ENCODE measurements at places on chromosomes 13 and 19.

DNA sequence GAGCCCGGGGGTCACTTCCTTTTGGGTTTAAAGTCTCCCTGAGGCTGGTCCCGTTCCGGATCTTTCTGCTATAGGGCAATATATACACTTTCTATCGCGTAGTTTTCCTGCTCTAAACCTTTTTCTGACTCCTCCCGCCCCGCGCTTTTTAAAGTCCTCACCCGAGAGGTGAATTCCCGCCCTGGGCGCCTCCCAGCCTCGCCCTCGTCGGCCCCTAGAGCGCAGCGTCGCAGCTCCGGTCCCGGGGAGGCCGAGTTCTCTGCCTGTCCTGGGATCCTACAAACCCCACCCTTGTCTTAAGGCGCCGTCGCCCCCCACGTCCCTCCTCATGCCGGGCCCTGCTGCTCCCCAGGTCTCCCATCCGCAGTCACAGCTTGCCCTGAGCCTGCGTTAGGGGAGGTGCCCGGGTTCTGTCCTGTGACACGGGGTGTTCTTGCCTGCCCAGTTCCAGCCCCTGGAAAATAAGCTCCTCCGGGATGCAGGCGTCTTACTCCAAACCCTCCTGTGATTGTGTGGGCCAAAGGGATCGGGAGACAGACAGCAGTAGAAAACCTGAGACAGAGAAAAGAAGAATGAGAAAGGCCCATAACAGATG, 491 bp downstream of the ZNF525 start:
- DNase-seq = peak; percentile 16

DNA sequence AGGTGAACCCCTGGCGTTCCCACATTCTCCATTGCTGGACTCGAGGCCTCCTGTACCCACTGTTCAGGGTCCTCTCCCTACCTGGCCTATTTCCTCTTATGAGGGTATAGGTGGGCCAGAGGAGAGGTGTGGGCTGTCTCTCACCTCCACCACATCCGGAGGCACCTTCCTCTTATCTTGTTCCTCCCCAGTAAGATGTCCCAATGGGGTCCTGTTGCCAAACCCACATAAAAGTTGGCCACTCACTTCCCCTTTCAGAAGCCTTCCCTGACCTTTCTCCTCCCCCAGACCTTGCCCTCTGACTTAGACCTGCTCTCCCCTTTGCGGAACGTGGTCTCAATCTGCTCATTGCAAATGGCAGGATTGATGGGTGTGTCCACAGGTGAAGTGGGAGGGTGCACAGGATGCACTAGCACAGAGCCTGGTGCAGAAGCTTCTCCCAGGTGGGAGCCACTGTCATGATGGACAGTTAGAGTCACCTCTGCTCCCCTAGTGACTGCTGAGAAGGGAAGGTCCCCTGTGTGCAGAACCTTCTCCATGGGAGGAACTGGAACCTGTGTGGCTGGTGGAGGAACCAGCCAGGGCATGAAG, 1.3 kb downstream of the CYP4F3 start:
- DNase-seq = no peak

GRCh38 chr19:35136977-35137702, 1.5 kb upstream of the FXYD1 start:
- DNase-seq = no peak

DNA sequence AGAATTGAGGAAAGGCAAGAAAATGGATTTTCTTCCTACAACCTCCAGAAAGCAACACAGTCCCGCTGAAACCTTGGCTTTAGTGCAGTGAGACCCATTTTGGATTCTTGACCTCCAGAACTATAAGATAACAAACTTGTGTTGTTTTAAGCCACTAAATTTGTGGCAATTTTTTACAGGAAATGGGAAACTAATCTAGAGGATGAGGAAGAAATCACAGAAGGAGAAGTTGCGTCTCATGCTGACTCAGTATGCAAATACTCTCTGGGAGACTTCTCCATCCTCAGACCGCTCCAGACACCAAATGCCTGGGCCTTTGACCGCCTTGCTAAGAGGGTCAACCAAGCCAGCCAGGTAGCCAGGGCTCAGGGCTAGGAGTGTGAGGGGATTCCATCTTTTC, 13.1 kb upstream of the CEACAM16 start:
- no peak for DNase-seq

GRCh38 chr13:23159760-23160637, 20.8 kb upstream of the SGCG start:
- DNase-seq = no peak

DNA sequence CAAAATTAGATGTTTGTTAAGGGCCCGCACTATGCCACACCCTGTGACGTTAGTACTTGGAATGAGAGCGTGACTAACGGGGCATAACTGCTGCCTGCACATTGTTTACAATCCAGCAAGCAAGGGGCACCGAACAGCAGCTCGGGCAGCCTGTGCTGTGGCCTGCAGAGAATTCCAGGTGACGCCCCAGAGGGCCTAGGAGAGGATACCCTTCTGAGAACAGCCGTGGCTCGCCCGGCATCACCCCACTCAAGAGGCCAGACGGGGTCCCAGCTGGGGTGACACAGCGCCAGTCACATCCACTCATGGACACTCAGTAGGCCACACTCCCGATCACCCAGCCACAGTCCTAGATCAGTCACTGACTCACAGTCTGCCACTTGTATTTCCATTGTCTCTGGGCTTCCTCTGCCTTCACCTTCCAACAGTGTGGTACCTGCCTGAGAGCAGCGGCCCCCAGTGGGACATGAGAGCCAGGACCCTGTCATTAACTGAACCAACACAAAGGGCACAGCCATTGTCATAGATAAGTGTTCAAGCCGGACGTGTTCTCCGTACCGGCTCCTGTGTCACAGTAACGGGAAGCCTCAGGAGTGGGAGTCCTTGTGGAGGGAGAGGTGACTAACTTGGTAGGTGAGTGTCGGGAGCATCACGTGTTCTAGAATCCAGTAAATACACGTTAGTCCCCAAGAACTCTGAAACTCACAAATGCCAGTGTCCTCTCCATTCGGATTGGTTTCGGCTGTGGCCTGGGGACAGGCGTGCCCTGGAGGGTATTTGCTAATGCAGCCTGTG, 7.5 kb downstream of the ZNF331 start:
- DNase-seq = no peak

- DNase-seq = no peak
These were observed 15.9 kb downstream of the ZNF83 start for GRCh38 chr19:52622261-52622660.

DNA sequence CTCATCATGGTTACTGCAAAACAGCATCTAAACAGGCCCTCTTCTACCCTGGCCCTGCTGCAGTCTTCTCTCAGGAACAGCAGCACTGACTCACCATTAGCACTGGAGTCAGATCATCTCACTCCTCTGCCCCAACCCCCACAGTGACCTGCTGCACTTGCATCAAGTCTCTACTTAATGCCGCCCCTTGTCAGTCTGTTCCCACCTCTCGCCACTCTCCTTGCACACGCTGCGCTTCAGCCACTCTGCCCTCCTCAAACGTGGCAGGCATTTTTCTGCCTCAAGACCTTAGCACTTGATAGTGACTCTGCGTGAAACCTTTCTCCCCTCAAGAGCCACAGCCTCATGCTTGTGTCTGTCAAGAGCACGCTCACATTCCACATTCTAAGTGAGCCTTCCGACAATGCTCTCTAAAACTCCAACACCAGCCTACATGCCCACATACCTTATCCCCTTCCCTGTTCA, 22.1 kb downstream of the MIPEP start:
- DNase-seq = no peak

DNA sequence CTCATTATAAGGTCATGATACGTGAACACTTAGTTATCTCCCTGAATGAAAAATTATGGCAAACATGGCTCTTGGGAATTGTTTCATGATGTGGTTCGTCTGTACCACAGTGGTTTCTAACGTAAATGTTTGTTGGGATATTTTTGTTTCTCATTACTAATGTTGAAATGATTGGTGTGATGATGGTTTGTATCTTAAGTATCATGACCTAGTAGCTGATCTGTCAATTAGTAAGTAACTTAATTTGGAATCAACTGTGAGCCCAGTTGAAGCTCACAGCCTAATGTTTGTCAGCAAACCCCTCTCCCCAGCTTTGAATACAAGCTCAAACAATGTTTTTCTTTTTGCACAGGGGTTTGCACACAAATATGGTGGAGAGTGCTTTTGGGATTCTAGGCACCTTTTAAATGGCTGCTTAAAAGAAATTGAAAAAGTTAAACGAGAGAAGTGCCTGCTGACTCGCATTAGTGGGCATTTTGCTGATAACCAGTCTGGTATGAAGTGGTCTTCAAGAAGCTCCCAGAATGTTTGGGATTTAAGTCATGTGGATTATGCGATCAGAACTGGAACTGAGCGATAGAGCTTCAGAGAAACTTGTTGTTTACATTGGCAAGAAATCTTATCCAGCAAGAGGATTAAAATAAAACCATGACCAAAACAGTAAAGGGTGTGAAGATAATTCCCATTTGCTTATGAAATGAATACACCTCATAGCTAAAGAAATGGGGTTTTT, 68.2 kb downstream of the LMO7 start:
- no peak for DNase-seq

GRCh38 chr13:48000559-48001113, 437 bp downstream of the SUCLA2 start:
- DNase-seq = no peak

DNA sequence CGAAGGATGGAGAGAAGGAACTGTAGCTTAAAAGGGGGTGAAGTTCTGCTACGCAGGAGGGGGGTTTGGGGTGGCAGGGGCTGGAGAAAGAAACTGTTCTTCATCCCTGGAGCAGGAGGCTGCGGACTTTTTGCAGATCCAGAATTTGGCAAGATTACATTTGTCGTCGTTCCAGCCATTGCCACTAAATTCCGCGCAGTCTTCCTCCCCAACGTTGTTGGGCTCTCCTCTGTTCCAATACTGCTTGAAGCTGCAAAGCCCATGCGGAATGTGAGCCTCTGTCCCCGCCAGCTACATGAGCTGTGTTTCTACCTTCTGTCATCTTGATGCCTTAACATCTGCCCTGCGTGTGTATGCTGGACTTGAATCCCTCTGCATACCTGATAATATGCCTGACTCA, 4.3 kb downstream of the CD209 start:
- no peak for DNase-seq

- peak; percentile 68 for DNase-seq
These were observed 26.8 kb upstream of the CEACAM21 start for GRCh38 chr19:41548954-41549688.

DNA sequence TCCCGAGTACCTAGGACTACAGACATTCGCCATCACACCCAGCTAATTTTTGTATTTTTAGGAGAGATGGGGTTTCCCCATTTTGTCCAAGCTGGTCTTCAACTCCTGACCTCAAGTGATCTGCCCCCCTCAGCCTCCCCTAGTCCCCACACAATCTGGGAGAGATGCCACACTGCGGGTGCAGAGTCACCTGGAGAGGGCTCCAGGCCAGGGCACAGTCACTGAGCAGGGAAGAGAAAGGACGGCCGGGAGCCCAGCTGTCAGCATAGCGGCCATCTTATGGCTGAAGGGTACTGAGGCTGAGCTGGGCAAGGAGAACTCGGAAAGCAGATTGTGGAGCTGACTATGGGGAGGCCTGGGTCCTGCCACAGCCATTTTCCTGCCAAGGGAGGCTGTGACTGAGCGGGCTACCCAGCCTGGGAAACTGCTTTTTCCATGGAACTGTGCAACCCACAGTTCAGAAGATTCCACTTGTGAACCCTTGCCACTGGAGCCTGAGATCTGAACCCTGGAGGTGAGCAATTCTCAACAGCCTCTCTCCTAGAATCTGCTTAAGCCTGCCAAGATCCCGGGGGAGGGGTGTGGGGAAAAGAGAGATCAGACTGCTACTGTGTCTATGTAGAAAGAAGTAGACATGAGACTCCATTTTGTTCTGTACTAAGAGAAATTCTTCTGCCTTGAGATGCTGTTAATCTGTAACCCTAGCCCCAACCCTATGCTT, 109.2 kb downstream of the ZNF486 start:
- DNase-seq = no peak

DNA sequence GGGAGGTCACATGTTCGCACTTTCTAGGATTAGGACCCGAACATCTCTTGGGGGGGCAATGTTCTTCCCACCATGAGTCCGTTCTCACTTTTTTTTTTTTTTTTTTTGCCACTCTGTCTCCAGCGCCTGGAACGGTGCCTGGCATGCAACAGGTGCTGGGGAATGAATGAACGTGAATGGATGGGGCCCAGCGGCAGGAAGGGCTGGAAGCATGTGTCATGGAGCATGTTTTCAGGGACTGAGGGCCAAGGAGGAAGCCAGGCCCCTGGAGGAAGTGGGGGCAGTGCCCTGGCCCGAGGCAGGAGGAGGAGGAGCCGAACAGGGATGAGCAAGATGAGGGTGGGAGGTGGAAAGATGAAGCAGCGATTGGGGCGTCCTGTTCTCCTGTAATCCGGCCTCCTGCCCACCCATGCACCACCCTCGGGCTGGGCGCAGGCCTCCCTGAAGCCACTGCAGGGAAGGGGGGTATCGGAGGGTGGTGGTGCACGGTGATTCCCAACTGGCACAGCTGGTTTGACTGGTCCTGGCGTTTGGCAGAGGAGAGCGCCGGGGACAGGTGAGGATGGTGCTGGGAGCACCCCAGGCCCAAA, 8.8 kb upstream of the SULT2B1 start:
- DNase-seq = no peak

DNA sequence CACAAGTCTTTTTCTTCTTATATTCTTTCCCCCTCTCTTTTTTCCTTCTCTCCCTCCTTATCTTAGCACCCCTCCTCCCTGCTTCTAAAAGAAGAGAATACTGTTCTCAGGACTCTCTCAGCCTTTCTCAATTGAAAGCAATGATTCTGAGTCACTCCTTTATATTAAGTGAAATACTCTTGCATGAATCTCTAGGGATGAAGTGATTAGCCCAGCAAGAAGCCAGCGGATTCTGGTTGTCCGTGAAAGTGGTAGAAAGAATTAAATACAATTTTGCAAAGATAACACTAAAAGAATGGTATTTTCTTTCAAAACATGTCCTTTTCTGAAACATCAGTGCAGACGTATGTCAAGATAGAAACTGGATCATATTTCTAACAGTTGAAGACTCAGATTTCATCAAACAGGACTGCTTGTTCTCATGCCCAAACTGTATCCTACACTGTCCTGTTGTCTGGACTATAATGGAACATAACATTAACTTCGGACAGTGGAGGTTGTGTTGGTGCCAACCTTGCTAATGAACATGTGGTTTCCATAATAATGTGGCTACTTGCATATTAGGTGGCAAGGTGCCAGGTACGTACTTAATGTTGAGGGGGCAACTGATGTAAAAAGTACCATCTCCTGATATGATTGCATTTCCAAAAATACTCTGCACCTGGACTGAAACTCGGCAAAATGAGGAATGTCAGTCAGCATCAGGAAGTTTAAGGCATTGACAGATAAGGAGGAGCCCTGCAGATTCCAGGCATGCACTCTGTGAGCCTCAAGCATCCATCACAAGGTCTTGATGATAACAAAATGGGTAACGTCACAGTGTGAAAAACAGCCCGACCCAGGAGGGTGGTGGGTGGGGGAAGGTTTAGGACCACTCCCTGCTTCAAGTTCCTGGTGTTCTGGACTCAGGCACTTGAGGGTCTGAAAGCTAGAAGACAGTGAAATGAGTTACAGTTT, 357.2 kb downstream of the DLEU7 start:
- DNase-seq = no peak
